NCI-H446 treated with DMSO at 0.1 percent for 48 hours (cell line): ENCODE measurements at places on chromosomes 3 and 15.

GRCh38 chr3:75192146-75192616 lies 471.9 kb upstream of the FRG2C start:
- no peak for DNase-seq

- no peak for DNase-seq
Measured at GRCh38 chr15:39181940-39182339, 398.9 kb upstream of the THBS1 start.

DNA sequence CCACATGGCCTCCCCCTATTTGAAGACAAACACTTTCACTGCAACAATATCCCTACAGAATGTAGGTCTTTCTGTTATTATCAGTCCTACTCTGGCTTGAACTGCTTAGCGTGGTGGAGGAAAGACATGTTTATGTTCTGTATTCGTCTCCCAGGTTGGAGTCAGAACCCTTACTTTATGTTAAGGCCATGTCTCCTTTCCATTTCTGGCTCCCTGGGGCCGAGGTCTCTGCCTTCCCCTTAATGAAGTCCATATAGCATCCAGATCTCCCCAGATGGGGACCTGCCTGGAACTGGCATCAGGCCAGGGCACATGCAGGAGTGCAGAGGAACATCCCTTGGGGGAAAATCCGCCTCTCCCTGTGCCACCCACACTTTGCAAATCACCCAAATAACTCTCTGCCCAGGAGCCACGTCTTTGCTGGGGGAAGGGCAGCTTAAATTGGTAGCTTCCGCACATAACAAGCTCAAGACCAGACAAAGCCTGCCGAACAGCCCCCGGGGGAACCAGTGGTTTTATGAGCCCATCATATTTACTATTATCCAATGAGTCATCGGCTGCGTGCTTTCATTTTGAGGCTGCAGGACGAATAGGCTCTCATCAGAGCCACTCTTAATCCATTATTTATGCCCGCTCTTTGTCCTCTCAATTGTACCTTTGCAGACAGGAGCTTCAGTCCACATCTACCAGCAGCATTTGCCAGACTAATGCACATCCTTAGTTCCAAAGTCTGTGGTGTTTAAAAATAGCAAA lies 237.0 kb downstream of the UACA start:
- no peak for DNase-seq

DNA sequence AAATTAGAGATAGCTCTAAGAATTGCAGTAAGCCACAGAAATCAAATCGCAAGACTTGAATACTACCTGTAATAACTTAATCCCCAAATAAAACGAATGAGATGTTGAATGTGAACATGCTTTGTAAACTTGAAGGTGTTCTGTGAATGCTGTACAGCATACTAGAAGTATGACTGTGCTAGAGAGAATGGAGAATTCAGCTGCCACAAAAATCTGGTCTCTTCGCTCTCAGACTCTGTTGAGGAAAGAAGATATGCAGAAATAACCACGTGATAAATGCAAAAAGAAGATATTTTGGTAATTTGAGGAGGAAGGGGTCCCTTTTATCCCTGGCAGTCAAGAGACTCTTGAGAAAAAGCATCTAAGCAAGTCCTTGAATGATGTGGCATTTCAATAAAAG lies 37.3 kb downstream of the ZBTB38 start:
- no peak for DNase-seq

- no peak for DNase-seq
Measured at GRCh38 chr3:112335434-112335781, 2.5 kb downstream of the CD200 start.

- DNase-seq: no peak
Measured at GRCh38 chr3:124336067-124336656, 344.2 kb upstream of the ROPN1 start.

DNA sequence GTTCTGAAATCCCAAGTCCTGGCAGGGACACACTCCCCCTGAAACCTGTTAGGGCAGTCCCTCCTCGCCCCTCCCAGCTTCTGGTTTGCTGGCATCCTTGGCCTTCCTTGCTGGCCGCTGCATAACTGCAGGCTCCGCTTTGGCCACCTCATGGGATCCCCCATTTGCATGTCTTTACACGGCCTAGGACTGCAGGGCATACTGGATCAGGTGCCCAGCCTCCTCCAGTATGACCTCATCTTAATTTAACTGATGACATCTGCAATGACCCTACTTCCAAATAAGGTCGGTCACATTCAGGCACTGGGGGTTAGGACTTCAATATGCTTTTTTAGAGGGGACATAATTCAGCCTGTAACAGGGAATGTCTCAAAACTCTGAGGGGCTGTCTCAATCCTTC lies 173.3 kb downstream of the RAB11A start:
- DNase-seq: no peak

DNA sequence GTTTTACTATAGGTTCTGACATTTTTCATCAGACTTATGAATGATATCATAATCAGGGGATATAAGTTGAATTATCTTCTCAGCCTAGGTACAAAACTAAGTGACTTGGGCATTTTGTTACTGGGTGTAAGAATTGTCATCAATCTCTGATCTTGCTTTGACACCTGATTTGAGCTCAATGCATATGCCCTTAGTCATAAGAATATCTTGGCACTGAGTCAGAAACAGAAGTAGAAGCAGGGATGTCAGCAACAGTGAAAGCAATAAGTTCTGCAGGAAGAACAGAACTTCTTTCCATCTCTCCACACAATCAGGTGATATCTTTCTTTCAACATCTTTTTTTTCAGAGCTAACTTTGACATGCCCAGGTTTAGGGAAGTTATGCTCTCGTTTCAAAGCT lies 14.6 kb downstream of the SLITRK3 start:
- DNase-seq: no peak
